ENCODE measurements at places on chromosomes 1 and 21.
A peak's percentile ranks its signal among the peaks of the same experiment; 100 is the strongest.

- ATAC-seq, result no peak
Measured at GRCh38 chr1:75722966-75723365, 1.5 kb upstream of the ACADM start.

GRCh38 chr1:157028674-157029073 is 16.9 kb downstream of the ARHGEF11 start:
- ATAC-seq, result no peak

DNA sequence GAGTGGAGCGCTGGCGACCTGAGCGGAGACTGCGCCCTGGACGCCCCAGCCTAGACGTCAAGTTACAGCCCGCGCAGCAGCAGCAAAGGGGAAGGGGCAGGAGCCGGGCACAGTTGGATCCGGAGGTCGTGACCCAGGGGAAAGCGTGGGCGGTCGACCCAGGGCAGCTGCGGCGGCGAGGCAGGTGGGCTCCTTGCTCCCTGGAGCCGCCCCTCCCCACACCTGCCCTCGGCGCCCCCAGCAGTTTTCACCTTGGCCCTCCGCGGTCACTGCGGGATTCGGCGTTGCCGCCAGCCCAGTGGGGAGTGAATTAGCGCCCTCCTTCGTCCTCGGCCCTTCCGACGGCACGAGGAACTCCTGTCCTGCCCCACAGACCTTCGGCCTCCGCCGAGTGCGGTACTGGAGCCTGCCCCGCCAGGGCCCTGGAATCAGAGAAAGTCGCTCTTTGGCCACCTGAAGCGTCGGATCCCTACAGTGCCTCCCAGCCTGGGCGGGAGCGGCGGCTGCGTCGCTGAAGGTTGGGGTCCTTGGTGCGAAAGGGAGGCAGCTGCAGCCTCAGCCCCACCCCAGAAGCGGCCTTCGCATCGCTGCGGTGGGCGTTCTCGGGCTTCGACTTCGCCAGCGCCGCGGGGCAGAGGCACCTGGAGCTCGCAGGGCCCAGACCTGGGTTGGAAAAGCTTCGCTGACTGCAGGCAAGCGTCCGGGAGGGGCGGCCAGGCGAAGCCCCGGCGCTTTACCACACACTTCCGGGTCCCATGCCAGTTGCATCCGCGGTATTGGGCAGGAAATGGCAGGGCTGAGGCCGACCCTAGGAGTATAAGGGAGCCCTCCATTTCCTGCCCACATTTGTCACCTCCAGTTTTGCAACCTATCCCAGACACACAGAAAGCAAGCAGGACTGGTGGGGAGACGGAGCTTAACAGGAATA is 4.2 kb downstream of the TFAP2E start:
- ATAC-seq, result peak; percentile 88

GRCh38 chr1:114702737-114703136 is 7.4 kb upstream of the AMPD1 start:
- ATAC-seq, result no peak

- no peak for ATAC-seq
Measured at GRCh38 chr1:24720152-24720551, 25.1 kb upstream of the CLIC4 start.

- ATAC-seq, result no peak
Measured at GRCh38 chr1:155518484-155518883, 44.1 kb downstream of the ASH1L start.

DNA sequence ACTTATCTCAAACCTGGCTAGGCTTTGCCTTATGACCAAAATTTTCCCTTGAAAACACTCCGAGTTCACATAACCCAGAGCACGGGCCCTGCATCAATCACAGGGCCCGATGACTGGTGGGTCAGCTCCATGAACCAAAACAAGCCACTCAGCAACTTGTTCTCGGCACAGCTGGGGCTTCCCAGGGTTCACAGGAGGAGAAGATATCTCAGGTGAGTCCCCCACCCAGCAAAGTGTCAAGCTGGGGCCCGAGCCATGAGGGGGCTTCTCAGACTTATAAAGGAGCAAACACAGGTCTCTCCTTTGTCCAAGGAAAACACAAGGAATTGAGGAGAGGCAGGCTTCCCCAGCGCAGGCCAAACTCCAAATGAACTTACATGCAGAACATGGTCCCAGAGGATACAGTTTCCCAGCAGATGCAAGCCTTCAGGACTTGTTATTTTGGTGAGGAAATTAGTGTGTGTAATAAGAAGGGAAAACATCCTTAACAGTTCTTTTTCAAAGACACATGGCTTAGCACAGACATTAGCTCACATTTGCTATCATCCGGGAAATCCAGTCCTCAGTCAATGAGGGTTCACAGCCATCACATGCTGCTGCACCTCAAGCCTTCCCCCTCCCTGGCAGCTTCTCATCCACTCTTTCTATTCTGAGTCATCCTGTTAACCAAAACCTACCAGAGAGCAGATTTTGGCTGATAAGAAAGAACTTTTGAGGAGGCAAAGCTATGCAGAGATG is 98.1 kb upstream of the NFIA start:
- ATAC-seq, result peak; percentile 24

DNA sequence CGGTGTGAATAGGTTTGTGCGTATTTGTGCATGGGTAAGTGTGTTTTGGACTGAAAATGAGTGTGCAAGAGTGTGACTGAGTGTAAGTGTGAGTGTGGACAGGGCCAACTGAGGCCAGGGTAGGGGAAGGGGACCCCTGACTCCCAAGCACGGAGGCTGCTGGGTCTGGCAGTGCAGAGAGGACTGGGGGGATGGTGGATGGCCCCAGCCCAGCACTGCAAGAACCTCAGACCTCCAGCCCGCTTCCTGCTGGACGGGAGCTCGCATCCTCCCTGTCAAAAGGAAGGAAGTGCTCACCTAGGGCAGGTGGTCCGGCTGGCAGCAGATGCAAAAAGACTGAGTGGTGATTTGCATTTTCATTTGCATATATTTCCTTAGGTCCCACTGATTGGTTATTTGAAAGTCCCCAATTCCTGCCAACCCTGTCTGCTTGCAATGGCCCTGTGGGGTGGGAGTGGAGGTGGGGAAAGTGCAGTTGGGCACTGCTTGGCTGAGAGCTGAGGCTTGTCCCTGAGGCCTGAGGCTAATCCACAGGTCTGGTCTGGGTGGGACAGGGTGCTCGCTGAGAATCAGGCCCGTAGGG is 42.8 kb upstream of the CASZ1 start:
- ATAC-seq, result no peak

- peak; percentile 33 for ATAC-seq
Measured at GRCh38 chr1:205319081-205320018, 2.2 kb downstream of the NUAK2 start.

- ATAC-seq, result no peak
Measured at GRCh38 chr1:83725735-83726360, 273.1 kb downstream of the TTLL7 start.

DNA sequence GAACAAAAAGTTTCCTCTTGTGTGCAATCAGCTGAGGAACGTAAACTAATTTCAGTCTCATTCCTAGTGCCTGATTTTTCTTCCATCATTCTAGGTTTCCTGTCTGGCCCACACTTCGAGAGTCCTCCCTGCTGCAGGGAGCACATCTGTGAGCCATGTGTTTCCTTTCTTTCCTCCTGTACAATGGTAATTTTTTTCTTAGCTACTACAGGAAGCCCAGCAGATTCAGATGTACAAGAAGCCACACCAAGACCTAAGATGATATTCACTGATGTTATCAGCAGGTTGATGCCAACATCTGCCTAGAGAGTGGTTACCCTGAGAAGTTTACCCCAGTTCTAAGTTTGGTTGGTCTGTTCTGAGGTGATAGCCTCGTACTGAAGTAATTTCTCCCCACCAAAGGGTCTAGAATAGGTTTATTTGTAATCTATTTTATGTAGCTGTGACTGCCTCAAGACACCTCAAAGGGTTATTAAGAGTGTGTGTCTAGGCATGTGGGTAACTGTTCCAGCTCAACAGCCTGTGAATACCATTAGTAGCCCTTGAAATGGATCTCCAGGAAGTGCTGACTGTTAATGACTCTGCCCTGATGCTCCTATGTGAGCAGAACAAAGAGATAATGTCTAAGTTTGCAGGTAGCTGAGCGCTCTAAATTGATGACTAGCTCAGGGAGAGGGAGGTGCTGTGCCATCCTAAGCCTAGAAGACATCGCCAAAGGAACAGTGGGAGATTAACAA is 31.7 kb upstream of the CLDN14 start:
- ATAC-seq, result no peak

DNA sequence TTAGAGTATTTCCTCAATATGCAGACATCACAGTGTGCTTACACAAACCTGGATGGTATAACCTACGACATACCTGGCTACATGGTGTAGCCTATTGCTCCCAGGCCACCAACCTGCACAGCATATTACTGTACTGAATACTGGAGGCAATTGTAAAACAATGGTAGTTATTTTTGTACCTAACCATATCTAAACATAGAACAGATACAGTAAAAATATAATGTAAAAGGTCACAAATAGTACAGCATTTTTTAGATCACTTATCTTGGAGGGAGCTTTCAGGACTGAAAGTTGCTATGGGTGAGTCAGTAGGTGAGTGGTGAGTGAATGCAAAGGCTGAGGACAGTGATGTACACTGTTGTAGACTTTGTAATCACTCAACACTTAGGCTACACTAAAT is 492.3 kb downstream of the MRPL39 start:
- no peak for ATAC-seq

DNA sequence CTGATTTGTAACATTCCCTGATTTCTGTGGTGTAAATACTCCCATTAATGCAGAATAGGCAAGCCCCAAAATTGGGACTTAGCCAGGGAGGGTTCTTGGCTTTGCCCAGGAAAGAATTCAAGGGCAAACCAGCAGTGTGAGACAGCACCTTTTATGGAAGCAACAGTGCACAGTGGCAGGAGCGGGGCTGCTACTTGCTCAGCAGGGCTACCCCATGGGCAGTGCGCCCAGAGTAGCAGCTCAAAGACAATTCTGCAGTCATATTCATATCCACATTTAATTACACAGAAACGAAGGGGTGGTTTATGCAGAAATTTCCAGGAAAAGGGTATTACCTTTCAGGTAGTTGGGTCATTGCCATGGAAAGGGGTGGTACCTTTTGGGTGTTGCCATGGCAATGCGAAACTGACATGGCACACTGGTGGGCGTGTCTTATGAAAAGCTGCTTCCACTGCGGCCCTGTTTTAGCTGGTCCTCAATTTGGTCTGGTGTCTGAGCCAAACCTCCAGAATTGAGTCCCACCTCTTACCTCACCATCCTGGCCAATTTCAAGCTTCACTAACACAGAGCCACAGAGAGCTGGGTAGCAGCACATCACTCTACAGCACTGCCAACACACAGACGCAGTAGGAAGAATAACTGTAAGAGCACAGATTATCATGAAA is 35.9 kb downstream of the FHAD1 start:
- ATAC-seq, result no peak

DNA sequence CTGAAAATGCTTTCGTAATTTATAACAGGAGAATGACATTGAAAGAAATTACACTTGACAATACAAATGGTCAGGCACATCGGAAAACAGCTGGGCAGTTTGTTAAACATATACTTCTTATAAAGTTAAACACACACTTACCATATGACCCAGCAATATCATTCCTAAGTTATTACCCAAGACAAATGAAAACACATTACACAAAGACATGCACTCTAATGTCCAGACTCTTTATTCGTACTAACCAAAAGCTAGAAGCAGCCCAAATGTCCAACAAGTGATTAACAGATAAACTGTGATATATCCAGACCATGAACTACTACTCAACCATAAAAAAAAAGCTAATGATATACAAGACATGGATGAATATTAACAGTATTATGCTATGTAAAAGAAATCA is 8.5 kb downstream of the AKT3 start:
- no peak for ATAC-seq

DNA sequence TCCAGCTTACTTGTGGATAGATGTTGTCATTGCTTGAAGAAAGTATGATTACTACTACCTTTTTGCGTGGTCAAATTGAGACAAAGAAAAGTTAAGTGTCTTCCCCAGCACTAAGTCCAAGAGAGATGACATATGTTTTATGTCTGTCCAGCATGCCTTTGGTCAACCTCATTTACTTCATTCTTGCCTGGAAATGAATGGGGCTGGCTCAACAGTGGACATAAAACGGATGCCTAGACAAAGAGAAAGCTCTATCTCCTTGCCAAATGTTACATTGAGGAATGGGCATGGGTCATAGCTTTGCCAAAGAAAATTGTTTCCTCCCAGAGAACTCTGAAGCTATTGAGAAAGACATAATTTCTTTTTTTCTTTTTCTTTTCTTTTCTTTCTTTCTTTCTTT is 82.4 kb upstream of the PLPPR4 start:
- ATAC-seq, result no peak

DNA sequence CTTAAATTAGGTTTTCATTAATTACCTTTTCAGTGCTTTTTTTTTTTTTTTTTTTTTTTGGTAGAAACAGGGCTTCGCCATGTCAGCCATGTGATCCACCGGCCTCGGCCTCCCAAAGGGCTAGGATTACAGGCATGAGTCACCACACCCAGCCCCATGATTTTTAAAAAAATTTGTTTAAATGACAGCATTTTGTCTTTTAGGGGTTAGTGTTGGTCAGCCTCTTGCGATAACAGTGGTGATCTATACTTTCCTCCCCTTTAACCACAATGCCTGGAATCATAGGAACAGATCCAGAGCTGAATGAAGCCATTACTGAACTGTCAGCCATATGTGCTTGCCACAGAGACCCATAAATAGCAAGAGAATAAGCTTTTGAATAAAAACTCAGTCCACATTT is 73.9 kb downstream of the CACHD1 start:
- no peak for ATAC-seq

DNA sequence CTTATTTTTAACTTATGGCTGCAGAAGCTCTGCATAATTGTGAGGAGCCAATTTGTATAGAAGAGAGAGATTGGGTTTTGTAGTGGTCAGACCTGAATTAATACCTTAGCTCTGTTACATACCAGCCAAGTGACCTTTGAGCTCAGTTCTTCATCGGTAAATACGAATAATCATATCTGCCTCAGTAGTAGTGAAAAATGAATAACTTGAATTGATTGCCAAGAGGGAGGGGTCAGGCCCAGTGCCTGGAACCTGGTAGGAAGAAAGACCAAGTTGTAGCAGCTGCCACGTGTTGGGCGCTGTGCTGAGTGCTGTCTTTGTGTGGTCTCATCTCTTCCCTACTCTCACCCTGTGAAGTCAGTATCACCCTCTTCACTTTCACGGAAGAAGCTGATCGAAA is 247.5 kb downstream of the PBX1 start:
- ATAC-seq, result no peak

GRCh38 chr21:15160136-15160535 is 95.3 kb upstream of the NRIP1 start:
- ATAC-seq, result no peak

- peak; percentile 34 for ATAC-seq
Measured at GRCh38 chr1:156801409-156802121, 15.1 kb downstream of the SH2D2A start.

DNA sequence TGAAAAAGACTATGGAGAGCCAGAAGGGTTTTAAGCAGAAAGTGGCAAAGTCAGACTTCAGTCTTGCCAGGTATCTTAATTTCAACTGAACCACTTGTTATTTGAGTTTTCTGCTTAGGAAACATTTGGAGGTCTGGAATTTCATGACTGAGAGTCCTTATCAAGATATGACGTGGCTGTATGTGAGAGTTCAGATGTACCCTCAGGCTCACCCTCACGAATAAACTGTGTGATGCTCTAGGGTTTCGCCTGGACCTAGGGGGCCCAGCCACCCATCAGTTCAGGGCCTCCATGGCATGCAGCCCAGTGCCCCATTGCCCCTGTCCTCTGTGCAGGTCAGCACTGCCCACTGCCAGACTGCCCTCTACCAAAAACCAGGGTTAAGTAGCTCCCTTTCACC is 30.6 kb upstream of the TADA1 start:
- no peak for ATAC-seq

Measured in activated T-helper 17 cell treated with anti-CD3 and anti-CD28 coated beads, Interleukin-2, amount 50 U/mL, for 72 hours (primary cell).